Ascending aorta (tissue), 2 donors: ENCODE measurements at places on chromosomes 1 and 21.

DNA sequence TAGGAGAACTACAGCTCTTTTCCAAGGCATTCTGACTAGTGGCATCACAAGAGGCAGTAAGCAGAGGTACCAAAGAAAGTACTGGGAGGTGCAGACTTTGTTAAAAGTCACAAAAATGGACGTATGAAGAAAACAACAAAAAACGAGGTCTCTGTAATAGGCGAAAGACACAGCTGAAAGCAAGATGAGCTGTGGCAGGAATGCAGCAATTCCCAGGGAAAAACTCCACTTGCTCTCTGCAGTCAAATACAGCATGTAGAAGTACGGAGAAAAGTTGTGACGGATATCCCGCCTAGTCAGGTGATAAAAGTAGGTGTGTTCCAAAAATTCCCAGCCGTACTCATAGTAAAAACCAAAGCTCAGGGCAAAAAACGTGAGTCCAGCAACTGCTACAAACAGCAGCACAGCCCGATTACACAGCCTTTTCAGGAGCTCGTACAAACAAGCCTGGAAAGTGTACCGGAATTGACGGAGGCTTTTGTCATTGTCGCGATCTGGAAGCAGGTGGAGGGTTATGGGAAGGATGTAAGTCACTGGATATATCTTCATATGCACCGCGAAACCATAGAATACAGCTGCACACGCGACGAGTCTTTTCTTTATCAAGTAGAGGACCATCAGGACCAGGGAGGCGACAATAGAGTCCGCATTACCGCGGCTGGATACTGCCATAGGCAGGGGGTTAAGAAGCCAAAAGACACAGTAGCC lies 979 bp downstream of the PIGM start:
- H3K4me1 ChIP-seq, result peaks cover 9% of the 10 kb centered on the region
- DNase-seq, result no peak
- H3K27ac ChIP-seq, result peak overlapping the region; percentile 71
- H3K36me3 ChIP-seq, result no peaks in the 10 kb centered on the region
- peak overlapping the region; percentile 78 for H3K4me3 ChIP-seq

GRCh38 chr1:37403166-37403565 lies 71.2 kb upstream of the ZC3H12A start:
- no peaks in the 10 kb centered on the region for H3K4me1 ChIP-seq
- DNase-seq, result no peak
- no peaks in the 10 kb centered on the region for H3K36me3 ChIP-seq
- H3K27ac ChIP-seq, result no peak overlapping the region
- no peaks in the 10 kb centered on the region for H3K27me3 ChIP-seq

DNA sequence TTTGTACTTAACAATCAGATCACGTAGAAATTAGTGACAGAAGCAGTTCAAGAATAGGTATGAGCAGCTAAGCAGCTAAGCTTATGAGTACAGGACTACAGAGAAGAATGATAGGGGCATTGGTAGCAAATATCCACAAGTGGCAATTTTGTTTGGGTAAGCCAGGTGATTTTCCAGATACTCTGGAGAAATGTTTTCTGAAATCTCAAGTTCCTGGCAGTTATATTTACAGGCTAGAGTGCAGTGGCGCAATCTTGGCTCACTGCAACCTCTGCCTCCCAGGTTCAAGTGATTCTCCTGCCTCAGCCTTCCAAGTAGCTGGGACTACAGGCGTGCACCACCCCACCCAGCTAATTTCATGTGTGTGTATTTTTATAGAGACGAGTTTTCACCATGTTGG lies 55.1 kb downstream of the ARID4B start:
- no peak overlapping the region for H3K27ac ChIP-seq
- H3K36me3 ChIP-seq, result no peaks in the 10 kb centered on the region
- no peak for DNase-seq
- no peaks in the 10 kb centered on the region for H3K4me1 ChIP-seq

DNA sequence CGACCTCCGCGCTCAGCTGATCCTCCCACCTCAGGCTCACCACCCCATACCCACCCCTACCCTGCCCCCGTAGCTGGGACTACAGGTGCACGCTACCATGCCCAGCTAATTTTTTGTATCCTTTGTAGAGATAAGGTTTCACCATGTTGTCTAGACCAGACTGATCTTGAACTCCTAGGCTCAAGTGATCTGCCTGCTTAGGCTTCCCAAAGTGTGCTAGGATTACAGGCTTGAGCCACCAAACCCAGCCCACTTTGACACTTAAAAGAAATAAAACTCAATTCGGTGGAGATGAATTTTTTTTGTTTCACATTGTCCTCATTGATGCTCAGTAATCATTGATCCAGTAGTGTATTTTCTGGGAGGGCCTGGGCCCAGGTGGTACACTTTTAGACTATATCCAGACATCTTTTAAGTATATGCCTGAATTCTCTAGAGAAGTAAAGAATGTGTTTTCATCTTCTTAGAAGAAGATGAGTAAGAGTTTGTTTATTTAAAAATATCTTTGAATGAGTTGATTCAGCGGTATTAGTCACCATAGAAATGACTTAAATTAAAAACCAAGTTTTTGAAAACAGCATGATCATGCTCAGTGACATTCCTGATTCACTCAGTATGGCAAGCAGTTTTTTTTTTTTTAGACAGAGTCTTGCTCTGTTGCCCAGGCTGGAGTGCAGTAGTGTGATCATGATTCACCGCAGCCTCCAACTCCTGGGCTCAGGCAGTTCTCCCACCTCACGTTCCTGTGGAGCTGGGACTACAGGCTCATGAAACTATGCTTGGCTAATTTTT lies 57.8 kb downstream of the EPB41 start:
- no peaks in the 10 kb centered on the region for H3K27me3 ChIP-seq
- no peaks in the 10 kb centered on the region for H3K36me3 ChIP-seq
- H3K27ac ChIP-seq, result no peak overlapping the region
- no peak overlapping the region for H3K4me3 ChIP-seq
- DNase-seq, result no peak

DNA sequence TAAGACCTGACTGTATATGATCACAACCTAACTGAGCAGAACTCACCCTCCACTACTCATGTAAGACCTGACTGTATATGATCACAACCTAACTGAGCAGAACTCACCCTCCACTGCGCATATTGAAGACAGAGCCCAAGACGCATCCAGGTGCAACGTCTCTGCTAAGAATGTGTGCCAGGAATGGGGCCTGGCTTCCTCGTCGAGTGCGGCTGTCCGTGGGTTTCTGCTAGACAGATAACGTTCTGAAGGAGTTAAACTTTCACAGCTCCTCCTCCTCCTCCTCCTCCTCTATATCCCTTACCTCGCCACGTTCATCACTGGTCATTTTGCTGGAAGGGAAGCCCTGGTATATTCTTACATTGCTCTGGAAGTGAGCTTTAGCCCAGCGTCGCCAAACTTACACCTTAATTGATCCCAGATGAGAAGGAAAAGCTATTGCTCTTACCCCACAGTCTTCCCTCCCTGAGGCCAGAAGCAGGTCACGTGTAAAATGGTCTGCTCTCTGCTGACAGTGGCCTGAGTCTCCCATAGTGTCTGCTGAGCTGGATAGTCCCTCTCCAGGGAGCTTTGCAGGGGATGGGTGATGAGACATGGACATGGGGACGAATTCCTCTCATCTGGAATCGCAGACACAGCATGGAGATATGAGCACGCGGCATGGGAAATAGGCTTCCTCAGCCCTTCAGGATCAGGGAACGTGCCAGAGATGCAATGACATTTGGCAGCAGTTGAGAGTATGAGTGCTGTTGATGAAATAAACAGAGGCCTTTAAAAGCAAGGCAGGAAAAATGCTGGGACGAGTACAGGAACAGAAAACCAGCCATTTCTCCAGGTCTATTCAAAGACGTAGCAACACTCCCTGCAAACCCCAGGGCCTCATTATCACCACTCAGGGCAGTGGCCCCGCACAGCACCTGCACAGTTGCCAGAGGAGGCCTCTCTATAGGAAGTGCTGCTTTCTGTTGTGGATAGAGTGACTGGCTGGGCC lies 528.1 kb downstream of the KIF26B start:
- DNase-seq, result peak; percentile 47
- H3K36me3 ChIP-seq, result no peaks in the 10 kb centered on the region
- H3K4me3 ChIP-seq, result no peak overlapping the region
- H3K27ac ChIP-seq, result no peak overlapping the region
